ENCODE measurements at places on chromosomes 6 and 20.

- peak; percentile 46 for DNase-seq
Measured at GRCh38 chr20:33947709-33948295, 45.9 kb upstream of the RALY start.

- peak; percentile 95 for DNase-seq
Measured at GRCh38 chr6:30744054-30744805, at the start of gene IER3. IER3 (minus strand) TSS chr6:30744547; CDS start chr6:30744518, 29 bp downstream.

GRCh38 chr6:31528821-31529328, at the start of gene MCCD1:
MCCD1 (plus strand) TSS chr6:31528962; CDS start chr6:31529015, 53 bp downstream.
- DNase-seq = peak; percentile 7

DNA sequence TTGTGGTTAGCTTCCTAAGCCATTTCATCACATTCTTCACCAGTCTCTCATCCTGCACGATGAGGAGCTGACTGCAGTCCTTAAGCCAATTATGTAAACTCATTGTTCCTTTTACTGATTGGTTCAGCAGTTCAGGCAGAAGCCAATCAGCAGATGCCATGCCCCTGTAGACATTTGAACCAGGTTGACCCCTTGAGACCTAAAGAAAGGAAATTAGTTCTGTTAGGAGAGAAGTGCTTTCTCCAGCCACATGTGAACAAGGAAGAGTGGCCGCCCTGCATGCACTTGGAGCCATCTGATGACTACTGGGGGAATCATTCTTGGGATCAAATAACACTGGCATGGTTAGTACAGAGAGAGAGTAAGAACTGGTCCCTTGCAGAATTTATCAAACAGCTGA, 535.2 kb upstream of the ID4 start:
- peak; percentile 29 for DNase-seq

- DNase-seq = peak; percentile 82
Measured at GRCh38 chr6:4687989-4688947, 87.9 kb upstream of the CDYL start.

GRCh38 chr6:2369606-2370005, 124.2 kb upstream of the GMDS start:
- no peak for DNase-seq

DNA sequence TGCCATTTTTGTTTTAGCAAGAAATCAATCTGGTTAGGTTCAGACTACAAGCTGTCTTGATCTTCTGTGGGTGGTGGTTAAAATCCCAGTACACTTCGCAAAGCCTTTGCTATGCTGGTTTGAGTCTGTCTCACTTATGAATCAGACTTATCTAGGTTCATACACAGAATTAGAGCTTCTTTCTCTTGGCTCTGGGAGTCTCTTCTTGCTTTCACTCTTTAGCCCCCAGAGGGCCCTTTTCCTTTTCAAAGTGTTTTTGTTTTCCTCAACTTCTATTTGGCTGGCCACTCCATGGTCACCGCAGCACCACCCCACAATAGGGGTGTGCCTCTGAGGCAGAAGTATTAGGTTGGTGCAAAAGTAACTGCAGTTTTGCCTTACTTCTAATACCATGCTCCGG, 21.3 kb downstream of the ECI2 start:
- no peak for DNase-seq

DNA sequence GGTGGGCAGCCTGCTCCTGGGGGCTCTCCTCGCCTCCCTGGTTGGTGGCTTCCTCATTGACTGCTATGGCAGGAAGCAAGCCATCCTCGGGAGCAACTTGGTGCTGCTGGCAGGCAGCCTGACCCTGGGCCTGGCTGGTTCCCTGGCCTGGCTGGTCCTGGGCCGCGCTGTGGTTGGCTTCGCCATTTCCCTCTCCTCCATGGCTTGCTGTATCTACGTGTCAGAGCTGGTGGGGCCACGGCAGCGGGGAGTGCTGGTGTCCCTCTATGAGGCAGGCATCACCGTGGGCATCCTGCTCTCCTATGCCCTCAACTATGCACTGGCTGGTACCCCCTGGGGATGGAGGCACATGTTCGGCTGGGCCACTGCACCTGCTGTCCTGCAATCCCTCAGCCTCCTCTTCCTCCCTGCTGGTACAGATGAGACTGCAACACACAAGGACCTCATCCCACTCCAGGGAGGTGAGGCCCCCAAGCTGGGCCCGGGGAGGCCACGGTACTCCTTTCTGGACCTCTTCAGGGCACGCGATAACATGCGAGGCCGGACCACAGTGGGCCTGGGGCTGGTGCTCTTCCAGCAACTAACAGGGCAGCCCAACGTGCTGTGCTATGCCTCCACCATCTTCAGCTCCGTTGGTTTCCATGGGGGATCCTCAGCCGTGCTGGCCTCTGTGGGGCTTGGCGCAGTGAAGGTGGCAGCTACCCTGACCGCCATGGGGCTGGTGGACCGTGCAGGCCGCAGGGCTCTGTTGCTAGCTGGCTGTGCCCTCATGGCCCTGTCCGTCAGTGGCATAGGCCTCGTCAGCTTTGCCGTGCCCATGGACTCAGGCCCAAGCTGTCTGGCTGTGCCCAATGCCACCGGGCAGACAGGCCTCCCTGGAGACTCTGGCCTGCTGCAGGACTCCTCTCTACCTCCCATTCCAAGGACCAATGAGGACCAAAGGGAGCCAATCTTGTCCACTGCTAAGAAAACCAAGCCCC, 16.0 kb downstream of the SLC2A10 start:
- no peak for DNase-seq

GRCh38 chr20:63930971-63931553, 25.2 kb downstream of the UCKL1 start:
- no peak for DNase-seq

- peak; percentile 2 for DNase-seq
Measured at GRCh38 chr6:70277470-70277869, 25.4 kb downstream of the COL9A1 start.

DNA sequence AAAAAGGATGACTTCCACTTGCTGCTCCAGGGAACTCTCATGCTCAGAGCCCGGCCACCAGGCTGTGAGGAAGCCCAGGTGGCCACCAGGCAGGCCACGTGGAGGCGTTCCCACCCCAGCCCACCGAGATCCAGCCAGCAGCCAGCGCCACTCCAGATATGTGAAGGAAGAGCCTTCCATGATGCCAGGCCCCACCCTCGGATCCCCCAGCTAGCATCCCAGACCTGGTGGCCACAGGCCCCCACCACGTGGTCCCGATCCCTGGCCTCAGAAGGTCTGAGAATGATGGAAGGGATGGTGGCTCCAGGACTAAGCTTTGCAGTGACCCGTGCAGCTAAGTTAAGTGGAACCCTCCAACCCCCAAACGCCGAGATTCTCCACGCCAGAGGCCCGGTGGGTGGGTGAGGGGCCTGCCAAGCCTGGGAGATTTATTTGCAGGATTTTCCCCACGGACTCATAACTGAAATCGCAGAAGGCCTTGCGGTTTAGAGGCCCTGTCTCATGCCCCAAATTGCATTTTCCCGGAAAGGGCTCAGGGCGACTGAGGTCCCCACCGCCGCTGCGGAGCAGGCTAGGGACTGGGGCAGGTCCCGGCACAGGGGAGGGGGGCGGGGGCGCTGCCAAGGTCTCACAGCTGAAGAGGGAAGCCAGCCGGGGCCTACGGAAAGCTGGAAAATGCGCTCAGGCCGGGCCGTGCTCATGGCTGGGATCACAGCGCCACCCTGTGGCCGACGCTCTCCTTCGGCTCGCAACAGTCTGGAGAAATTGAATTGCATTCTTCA, 31.1 kb upstream of the CST7 start:
- peak; percentile 62 for DNase-seq

- DNase-seq = no peak
Measured at GRCh38 chr20:60477958-60478357, 519.7 kb downstream of the CDH26 start.

DNA sequence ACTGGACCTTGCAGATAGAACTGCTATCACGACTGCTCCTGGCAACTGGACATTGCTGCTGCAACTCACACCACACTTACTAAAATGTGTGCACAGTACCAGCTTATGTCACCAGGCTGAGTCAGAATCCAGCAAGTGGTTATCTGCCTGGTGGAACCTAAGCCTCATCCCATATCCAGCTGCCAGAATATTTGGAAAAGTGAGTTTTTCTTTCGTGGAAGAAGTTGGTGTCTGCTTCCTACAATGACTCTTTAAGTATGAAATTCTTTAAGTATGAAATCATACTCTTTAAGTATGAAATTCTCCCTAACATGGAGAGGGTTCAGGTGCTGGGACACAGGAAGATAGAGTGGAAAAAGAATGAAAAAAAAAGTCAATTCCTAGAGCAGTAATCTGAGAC, 16.4 kb upstream of the POLR1H start:
- peak; percentile 71 for DNase-seq

GRCh38 chr6:169866140-169866534, 114.7 kb downstream of the ERMARD start:
- DNase-seq = no peak
